ENCODE measurements at places on chromosomes 1 and 21.

GRCh38 chr1:1968767-1969504 is 34.6 kb downstream of the CFAP74 start:
- peak; percentile 50 for ATAC-seq

DNA sequence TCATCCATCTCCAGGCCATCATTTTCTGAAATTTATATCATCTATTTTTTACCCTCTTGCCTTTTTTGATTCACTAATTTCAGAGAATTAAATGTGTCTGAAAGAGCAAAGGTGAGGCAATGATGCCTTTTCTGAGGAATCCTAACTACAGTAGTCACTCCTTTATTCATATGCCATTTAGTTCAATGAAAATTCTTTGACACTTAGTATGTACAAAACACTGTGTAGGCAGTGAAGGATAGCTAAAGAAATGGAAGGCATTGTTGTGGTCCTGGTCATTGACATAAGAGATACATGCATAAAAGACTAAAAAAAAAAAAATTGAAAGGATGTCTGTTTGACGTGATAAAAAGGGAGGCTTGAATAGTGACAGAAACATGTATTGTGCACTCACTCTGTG is 171.9 kb upstream of the BEND5 start:
- no peak for ATAC-seq

GRCh38 chr1:112697781-112698201 is 9.1 kb downstream of the RHOC start:
- no peak for ATAC-seq

GRCh38 chr1:53535226-53535625 is 76.0 kb downstream of the DMRTB1 start:
- no peak for ATAC-seq

GRCh38 chr21:45747802-45748445 is 104.4 kb downstream of the PCBP3 start:
- peak; percentile 84 for ATAC-seq

Measured in esophagus mucosa (tissue), 1 donor.